ENCODE measurements at places on chromosomes 16 and 17. TPM values are rescaled to one million over a fixed set of nuclear protein-coding genes. Genes with fewer than 3 reads are reported as not detected.

The CPSF4L gene
- not detected for total RNA-seq

DNA sequence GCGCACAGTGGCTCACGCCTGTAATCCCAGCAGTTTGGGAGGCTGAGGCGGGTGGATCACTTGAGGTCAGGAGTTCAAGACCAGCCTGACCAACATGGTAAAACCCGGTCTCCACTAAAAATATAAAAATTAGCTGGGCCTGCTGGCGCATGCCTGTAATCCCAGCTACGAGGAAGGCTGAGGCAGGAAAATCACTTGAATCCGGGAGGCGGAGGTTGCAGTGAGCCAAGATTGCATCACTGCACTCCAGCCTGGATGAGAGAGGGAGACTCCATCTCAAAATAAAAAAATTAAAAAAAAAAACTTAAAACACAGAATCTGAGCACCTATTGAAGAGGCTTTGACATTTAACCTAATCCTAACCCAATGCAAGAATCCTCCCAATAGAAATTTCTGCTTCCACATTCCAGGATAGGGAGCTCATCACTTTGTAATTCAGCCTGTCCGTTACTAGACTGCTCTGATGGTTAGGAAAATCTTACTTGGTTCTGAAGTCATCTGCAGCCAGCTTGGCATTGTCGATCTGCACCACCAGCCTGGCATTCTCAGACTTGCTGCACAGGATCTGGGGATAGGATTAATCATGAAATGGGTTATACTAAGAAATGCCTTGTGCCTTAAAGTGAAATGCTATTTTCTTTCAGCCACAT, 2.1 kb downstream of the KRT33B start:
- DNase-seq = no peak

- no peak for DNase-seq
Observed at GRCh38 chr17:35932586-35932985, 2.0 kb upstream of the RDM1 start.

- no peak for DNase-seq
Observed at GRCh38 chr16:8966817-8967131, 3.1 kb upstream of the USP7 start.

DNA sequence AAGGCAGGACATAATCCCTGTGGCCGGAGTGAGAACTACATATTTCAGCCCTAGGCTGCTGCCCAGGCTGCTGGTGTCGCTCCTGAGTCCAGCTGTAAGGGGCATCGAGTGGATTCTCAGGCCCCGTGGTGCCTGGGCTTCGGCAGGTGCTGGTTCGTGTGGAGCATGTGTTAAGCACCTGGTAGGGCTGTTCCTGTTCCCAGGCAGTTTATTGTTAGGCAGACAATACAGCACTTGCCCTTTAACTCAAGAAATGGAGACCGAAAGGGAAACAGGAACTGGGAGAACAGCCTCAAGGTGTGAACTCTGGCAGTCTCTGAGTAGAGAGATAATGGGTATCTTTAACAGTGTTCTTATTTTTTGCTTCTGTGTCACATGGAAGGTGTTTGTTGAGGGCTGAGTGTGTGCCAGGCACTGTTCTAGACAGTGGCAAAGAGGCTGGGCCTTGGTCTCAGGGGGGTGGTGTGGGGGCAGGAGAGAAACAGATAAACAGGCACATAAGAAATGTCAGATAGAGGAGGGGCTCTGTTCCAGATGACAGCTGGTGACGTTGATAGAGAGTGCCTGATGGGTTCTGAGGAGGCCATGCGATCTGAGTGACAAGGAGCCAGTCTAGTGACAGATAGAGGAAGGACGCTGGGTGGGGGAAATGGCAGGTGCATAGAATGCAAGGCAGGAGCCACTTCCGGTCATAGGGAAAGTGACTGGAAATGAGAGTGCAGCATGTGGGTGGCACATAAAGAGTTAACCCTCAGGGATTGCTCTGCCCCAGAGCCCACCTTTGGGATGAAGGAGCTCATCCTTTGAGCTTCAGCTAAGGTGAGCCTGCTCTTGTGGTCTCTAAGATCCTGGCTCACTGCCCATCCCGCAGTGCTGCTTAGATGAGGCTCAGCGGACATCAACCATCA, 33.8 kb downstream of the EPN2 start:
- DNase-seq = no peak

DNA sequence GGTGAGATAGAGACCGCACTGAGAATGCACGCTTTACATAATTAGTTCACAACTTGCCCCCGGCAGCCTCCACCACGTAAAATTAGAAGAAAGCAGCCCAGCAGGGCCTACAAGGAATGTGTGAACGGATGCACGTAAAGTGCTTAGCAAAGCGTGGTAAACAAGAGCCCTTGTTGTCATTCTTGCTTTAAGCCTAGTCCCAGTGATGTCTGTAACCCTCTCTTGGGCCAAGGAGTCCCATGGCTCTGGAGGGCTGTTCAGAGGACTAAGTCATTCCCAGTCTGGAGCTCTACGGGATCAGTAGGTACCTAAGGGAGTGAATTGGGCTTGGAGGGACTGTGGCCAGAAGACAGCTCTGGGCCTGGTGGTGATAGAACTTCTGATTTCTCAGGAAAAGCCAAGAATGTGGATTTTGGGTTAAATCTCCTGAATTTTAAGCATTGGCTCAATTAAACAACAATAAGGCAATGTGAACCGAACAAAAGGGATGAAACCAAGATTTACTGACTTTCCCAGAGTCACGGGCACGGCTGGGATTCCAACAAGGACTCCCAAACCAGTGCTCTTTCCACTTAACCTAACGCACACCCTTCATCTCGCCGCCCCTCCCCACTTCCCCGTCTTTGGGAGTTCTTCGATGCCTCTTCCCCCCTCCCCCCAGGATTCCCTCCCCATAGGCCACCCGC, 775 bp upstream of the CHP2 start:
- DNase-seq = no peak

DNA sequence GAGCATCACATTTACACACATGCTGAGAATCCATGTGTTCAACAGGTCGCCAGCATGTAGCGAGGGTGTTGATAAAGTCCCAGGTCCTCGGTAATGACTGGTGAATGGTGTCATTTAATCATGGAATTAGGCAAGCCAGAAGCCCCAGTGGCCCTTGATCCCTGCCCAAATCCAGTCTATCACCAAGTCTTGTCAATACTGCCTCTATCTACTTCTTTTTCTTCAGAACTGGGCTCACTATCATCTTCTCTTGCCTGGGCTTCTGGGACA, 31.3 kb upstream of the MED13 start:
- DNase-seq = no peak

GRCh38 chr16:85199069-85199725, 86.9 kb upstream of the CIBAR2 start:
- no peak for DNase-seq

- no peak for DNase-seq
Observed at GRCh38 chr17:38535886-38536285, 69.9 kb downstream of the SRCIN1 start.

DNA sequence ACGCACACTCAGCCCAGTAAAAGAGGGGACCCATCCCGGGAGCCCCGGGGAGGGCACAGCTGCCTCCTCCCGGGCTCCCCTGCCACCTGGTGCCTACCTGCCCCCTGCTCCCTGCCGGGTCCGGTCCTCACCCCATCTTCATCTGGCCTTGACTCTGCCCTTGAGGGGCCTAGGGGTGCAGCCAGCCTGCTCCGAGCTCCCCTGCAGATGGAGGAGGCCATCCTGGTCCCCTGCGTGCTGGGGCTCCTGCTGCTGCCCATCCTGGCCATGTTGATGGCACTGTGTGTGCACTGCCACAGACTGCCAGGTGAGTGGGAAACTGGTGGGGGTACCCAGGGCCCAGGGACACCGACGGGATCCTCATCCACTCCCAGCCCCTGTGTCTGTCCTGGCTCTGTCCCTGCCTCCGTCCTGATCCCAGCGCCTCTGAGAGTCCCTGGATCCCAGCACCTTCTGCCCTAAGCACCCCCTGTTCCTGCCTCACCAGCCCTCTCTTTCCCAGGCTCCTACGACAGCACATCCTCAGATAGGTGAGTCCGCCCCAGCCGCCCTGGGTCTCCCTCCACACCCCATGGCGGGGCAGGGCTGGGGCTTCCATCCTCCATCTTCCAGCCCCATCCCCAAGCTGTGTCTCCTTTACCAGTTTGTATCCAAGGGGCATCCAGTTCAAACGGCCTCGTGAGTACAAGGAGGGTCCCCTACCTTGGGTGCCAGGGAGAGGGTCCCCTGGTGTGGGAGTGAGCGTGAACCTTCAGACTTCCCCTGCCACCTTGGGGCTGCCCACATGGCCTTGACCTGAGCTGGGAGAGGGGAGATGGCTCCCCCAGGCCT, 574 bp downstream of the LAT start:
- no peak for DNase-seq

GRCh38 chr17:63571632-63572310, 21.5 kb downstream of the DCAF7 start:
- DNase-seq = no peak

- DNase-seq = no peak
Observed at GRCh38 chr16:8858994-8859912, 9.6 kb downstream of the CARHSP1 start.

DNA sequence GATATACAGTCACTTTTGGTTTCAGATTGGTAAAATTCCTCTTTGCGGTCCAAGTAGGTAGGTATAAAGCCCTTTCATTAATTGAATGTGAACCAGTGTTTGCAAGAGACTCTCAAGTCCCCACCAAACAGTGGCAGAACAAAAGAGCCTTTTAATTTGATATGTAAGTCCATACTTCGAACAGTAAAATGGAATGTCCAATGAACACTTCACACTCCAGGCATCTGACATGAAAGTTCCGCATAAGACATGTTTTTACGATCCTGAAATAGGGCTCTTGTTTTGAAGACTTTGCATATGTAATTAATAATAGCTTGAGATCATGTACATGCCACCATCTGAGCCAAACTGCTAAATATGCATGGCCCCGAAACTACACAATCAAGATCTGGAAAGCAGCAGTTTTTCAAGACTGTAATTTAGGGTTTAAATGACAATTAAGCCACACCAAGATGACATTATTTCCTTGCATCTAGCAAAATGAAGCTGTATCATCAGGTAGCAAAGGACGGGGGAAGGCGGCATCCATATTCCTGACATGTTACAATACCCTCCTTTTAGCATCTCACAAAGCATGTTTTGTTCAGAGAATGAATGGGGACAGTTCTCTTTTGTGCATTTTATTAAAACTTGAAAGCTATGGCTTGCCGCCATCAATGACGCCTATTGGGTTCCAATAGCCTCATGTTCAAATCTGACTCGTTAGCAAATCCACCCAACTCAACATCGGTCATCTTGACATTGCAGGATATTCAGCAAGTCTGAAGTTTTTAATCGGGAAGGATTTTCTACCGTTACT, 39.4 kb downstream of the LITAF start:
- no peak for DNase-seq

The KCNJ2 gene
- total RNA-seq = 0.32 TPM

GRCh38 chr17:31274252-31274651, 22.8 kb downstream of the OMG start:
- DNase-seq = no peak

- DNase-seq = no peak
Observed at GRCh38 chr16:11635679-11636171, 32.5 kb upstream of the SNN start.

- no peak for DNase-seq
Observed at GRCh38 chr17:58280480-58281217, at the start of gene MPO. Gene MPO, minus strand, starts transcription at chr17:58280935. Its CDS starts 177 bp downstream, at chr17:58280758.

GRCh38 chr16:22814711-22815105, 746 bp downstream of the HS3ST2 start:
- no peak for DNase-seq

DNA sequence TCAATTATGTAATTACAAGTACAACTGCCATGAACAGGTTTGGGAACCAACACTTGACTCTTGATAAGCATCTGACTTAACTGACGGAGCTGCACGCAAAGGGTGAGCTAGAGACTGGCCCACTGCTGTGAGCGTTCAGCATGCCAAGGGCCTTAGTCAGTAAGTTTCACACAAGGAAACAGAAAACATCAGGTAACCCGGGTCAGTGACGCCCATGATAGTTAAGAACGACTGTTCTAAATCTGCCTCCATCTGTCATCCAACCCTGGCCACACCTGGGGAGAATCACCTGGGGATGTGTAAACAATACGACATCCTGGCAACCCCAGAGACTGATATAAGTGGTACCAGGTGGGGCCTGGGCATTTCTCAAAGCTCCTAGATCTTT, 12.3 kb downstream of the SMIM5 start:
- no peak for DNase-seq

DNA sequence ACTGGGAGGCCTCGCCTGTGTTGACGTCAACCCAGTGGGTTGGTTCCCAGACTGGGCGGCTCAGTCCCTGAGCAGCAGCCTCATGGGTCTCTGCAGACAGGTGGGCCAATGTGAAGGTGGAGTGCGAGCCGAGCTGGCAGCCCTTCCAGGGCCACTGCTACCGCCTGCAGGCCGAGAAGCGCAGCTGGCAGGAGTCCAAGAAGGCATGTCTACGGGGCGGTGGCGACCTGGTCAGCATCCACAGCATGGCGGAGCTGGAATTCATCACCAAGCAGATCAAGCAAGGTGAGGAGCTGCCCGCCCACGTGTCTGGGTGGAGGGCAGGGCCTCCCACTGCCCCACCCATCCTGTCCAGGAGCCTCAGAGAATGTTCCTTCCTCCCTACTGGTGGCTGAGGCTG, 44.1 kb downstream of the MRC2 start:
- DNase-seq = no peak

The CARD14 gene
- total RNA-seq = not detected

DNA sequence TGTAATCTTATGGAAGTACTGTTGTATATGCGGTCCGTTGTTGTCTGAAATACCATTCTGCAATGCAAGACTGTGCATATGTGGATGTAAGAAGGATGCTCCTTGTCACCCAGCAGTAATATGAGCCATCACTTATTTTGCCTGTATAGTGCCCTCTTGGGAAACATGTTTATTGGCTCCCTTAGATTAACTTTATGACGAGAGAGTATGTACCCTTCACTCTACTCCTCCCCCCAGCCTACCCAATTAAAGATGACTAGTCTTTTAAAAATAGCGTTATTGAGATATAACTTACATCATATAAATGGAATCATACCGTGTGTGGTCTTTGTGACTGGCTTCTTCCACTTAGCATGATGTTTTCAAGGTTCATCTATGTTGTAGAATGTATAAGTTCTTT, 33.6 kb downstream of the FTO start:
- no peak for DNase-seq

Data from pancreas (tissue), 10 donors.